ENCODE measurements at places on chromosomes 1 and 21. TPM values are rescaled to one million over a fixed set of nuclear protein-coding genes. Genes with fewer than 3 reads are reported as not detected.

DNA sequence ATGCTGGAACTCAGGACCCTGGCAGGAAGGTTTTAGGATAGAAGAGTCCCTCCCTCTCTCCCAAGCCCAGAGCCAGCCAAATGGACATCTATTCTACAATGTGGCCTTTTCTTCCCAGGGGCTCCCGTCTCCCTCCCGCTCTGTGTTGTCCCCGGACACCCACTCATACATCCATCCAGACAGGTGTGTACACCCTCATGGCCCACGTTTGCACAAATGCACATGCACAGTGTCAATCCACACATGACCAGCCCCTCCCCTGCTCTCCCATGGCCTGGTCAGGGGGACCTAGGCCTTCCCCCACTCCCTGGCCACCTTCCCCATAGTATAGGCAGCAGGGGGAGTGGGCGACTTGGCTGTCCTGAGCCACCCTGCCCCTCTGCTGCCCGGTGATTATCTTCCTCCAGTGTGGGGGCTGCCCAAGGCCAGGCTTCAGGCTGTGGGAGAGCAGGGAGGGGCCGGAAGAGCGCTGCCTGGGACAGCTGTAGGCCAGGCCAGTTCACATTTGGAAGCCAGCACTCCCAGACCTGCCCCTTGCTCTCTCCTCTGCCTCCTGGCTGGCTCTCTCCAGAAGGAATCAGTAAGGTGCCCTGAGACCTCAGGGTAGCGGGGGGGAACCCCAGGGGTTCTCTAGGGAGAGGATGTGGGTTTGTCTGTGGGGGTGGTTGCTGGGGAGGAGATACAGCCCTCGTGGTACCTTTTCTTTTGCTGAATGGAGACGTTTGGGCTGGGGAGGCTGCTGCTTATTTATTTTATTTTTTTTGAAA lies 4.1 kb upstream of the PTPN7 start:
- DNase-seq = no peak

- no peak for DNase-seq
Observed at GRCh38 chr1:228016181-228016510, 9.3 kb downstream of the WNT3A start.

GRCh38 chr1:239056940-239057339 lies 329.4 kb upstream of the CHRM3 start:
- no peak for DNase-seq

- DNase-seq = no peak
Observed at GRCh38 chr1:182953826-182954225, 860 bp upstream of the SHCBP1L start.

- no peak for DNase-seq
Observed at GRCh38 chr1:57172040-57172439, 206.2 kb upstream of the C8B start.

- DNase-seq = no peak
Observed at GRCh38 chr1:210922666-210923065, 211.3 kb downstream of the KCNH1 start.

DNA sequence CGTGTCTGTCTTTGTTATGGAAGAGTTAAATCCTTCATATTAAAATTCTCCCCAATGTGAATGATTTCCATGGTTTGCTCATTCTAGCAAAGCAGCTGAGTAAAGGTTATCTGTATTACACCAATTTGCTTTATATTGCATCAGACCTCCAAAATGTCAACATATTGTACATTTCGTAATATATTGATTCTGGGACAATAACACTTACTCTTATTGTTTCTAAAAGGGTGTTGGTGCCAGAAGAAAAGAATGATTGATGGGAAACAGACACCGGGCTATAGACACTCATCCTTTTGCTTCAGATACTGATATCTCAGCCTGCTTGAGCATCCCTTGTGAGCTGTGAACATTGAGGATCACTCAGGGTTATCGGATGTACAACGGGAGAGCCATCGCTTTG lies 7.0 kb downstream of the NTNG1 start:
- DNase-seq = peak; percentile 13

- DNase-seq = no peak
Observed at GRCh38 chr1:230753191-230753585, 6.0 kb downstream of the CAPN9 start.

DNA sequence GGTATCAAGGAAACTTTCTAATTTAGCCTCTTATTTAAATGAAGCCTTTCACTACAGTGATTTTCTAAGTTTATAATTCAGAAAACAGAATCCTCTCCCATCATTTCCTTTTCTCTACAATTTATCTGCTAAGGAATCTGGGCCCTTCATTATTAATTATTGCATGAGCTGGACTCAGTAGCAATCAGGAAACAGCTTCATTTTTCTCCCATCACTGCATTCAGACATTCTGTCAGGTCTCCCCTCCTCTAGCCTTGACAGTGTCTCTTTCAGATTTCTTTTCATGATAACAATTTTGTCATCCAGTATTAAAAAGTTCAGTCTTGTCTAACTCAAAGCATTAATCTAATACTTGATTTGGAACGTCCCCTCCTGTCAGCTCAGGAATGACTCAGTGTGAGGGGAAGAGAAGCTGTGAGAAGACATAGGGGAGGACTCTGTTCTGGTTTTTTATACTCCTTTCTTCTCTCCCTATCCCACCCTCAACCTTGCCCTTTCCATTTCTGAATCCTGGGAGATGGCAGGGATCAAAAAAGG lies 28.1 kb downstream of the SLC44A5 start:
- DNase-seq = no peak

DNA sequence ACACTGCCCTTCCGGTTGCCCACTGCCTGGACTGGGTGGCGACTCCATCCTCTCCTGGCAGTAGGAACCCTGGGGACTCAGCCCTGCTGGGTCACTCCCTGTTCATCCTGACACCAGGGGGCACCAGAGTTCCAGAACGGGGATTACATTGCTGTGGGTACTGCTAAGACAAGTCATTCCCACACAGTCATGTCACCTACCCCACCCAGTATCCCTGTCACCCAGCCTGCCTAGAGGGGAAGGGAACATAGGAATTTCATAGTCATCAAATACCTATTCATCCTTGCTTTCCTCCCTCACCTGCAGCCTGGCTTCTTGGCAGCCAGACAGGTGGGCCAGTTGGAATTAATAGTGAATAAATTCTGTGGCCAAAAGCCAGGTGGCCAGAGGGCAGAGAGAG lies 9.8 kb upstream of the SFN start:
- peak; percentile 98 for DNase-seq

- no peak for DNase-seq
Observed at GRCh38 chr1:99004254-99004860, 304 bp downstream of the PLPPR5 start.

- DNase-seq = peak; percentile 61
Observed at GRCh38 chr1:225318706-225319575, 108.9 kb downstream of the LBR start.

GRCh38 chr1:56137521-56138505 lies 441.6 kb downstream of the PLPP3 start:
- no peak for DNase-seq

DNA sequence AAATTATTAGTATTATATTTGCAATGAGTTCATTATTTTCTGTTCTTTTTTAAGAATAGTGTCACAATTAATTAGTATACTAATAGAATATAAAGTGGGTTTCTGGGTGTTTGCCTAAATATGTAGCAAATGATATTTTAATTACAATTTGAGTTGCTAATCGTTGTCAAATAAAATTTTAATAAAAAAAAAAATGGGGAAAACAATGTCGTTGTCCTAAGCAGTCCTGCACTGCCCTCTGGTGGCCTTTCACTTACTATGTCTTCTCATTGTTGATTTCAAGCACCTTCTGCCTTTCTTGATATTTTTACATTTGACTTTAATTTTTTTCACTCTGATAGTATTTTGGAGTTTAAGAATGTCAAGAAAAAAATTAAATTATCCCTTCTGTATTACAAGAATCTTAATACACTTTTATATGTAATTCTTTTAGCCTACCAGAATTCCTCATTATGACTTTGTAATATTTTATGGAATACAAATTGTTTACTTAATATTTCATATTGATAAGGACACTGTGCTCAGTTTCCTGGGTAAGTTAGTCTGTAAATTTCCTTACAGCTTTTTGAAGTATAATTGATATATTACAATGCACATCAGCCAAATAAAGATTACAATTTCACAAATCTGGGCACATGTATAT lies 104.5 kb upstream of the FMN2 start:
- DNase-seq = peak; percentile 26

- no peak for DNase-seq
Observed at GRCh38 chr1:165116171-165116570, 240.3 kb downstream of the LMX1A start.

GRCh38 chr1:203913073-203913521 lies 51.7 kb downstream of the SNRPE start:
- no peak for DNase-seq

- peak; percentile 39 for DNase-seq
Observed at GRCh38 chr1:41868241-41868998, 50.3 kb downstream of the HIVEP3 start.

GRCh38 chr1:66243548-66244130 lies 290.3 kb upstream of the SGIP1 start:
- peak; percentile 67 for DNase-seq

DNA sequence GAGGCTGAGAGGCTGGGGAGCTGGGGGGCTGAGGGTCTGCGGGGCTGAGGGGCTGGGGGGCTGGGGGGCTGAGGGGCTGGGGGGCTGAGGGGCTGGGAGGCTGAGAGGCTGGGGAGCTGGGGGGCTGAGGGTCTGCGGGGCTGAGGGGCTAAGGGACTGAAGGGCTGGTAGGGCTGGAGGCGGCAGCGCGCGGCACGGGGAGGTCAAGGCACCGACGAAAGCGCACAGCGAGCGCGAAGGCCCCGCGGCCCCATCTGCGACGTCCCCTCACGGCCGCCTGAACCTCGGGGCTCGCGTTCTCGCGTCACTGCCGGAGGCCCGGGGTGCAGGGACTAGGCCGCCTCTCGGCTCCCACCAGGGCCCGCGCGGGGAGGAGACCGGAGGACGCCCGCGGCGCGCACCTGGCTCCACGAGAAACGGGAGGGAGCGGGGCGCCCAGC lies 356 bp downstream of the INTS11 start:
- no peak for DNase-seq

GRCh38 chr1:154490317-154490716 lies 11.7 kb upstream of the TDRD10 start:
- no peak for DNase-seq

GRCh38 chr1:42962641-42963377 lies 4.1 kb upstream of the SLC2A1 start:
- peak; percentile 84 for DNase-seq

GRCh38 chr1:189874715-189875435 lies 602.8 kb downstream of the BRINP3 start:
- no peak for DNase-seq

DNA sequence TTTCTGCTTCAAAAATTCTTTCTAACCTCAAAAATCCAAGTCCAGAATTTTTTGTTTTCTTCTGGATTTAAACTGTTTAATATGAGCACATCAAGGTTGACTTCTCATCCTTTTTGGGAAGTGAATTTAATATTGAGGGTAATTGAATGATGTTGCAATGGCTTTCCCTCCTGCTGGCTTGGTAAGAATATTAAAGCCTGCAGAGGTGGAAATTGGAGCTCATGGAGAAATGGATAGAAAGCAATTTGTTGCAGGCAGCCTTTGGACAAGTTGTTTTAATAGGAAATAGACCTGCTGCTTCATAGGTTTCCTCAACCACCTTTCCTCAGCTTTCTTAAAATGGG lies 124.7 kb downstream of the SYT2 start:
- no peak for DNase-seq

DNA sequence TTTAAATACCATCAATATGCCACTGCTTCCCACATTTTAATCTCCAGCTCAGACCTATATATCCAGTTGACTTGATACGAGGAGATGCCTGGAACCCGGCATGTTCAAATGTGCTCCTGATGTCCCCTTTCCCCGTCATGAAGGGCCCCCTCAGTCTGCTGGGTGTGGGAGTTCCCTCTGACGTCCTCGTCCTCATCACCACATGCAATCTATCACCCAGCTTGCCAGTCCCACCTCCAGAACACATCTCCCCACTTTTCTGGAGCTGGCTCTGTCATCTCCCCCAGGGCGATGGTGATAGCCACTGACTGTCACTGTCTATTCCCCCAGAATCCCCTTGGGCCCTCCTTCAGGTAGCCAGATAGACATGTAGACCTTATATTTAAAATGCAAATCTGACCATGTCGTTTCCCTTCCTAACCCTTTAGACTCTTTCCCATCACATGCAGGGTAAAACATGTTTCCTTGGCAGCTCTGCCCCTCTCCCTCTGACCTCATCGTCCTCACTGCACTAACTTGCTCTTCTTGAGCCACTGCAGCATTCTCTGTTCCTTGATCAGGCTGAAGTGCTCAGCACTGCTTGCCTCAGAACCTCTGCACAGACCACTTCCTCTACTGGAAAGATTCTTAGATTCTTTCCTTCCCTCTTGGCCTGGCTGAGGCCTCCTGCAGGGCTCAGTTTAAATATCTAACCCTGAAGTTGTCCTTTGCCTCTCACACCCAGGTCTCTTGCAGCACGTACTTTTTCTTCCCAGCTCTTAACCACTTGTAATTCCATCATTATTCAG lies 7.4 kb downstream of the AZIN2 start:
- peak; percentile 22 for DNase-seq

- no peak for DNase-seq
Observed at GRCh38 chr1:6044481-6045109, 1.1 kb upstream of the KCNAB2 start.

DNA sequence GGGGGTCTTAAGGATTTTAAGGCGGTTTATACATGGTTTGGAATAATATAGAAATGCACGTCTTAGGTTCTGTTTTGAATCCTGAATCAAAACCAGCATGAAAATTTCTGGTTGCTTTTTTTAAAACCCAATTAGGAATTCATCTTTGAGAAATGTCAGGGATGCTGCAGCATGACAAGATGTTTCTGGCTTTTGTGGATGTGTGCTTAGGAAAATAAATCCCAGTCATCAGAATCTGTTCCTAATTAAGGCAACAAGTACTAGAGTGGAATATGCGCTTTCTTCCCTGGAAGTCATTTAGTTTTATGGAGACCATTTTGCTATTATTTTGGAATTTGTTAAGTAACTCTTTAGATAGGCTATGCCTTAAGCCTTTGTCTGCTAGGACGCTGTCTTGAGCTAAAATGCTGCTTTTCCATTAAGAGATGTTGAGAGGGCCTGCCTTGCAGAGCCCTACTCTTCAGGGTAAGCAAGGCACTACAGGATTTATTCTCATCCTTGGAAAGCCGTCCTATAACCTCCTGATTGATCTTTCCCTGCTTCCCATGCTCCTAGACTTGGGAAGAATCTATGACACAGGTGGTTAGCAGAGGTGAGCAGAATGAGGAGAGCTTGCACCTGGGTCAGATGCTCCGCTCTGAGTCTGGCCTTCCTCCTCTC lies 332.8 kb downstream of the DISC1 start:
- DNase-seq = no peak

Gene NASP
- total RNA-seq = 16.6 TPM

Gene AMY1C
- total RNA-seq = 0.26 TPM

Gene EXTL1
- not detected for total RNA-seq

Gene DCST2
- under 0.01 TPM for total RNA-seq

Gene CFHR3
- not detected for total RNA-seq

Gene POU2F1
- total RNA-seq = 3.9 TPM

Gene BRINP3
- total RNA-seq = not detected

Gene TAS1R3
- total RNA-seq = 0.26 TPM

Gene SHISA4
- 3.9 TPM for total RNA-seq

Gene ANKRD34A
- under 0.01 TPM for total RNA-seq

Gene PADI1
- 32.8 TPM for total RNA-seq

Gene DISC1
- 0.64 TPM for total RNA-seq

Gene VAV3
- 10.5 TPM for total RNA-seq
